Eye (tissue), 1 donor: ENCODE measurements at places on chromosomes 5 and 9.

GRCh38 chr9:97518909-97519307 lies 17.4 kb downstream of the TMOD1 start:
- no peak for DNase-seq

DNA sequence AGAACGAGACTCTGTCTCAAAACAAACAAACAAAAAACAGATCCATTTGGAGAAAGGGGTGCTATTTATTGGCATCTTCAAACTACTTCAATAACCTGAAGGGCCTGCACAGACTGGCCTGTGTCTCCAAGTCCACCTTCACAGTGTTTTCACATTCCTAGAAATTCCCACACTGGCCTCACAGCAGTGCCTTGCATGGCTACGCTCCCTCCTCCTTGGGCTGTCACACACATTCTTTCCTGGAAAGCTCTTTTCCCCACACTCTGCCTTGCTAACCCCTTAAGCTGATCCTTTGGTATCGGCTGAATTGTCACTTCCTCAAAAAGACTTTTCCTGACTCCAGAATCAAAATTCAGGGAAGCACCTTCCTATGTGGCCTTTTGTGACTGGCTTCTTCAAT lies 19.8 kb downstream of the FAM151B start:
- DNase-seq: no peak

DNA sequence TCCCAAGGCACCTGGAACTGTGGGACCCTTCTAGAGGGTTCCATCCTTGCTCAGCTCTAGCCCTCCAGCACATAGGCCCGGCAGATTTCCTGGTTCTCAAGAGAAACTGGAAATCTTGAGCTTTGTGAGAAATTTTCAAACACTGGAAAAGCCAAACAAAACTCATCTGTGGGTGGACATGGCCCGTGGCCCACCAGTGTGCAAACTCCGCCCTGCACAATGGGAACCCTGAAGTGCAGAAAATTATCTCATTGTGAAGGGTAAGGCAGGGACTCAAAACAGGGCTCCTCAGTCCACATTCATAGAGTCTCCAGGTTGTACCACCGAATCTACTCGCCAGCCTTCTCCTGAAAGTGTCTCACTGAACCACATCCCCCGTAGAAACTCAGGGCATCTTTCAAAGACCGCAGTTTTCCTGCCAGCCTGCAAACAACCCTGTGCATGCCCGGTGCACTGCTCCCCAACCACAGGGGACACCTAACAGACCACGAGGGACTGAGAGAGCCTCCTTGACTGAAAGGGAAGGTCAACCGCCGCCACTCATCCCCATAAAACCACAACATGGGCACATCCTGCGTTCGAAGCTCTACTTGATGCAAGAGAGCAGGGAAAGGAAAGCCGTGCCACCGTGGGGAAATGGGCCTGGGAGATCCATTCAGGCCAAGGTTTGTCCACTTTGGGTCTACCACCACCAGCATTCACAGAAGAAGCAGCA lies 18.1 kb downstream of the ADAMTS2 start:
- DNase-seq: no peak

DNA sequence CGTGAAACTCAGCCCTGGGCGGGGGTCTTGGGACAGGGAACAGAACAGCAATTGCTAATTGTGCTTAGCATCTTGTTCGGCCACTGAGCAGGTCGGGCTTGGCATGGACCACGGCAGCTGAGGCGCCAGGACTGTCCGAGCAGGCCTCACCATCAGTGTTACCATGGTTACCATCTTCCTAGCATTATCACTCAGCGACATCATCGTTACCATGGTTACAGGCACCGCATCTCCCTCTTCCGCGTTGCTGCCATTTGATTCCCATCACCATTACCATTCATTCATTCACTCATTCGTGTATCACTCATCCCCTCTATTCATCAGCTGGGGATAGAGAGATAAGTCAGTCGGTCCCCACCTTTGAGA lies 81.0 kb upstream of the ZBTB43 start:
- DNase-seq: peak; percentile 81

GRCh38 chr5:173011566-173011965 lies 28.0 kb downstream of the ATP6V0E1 start:
- no peak for DNase-seq

GRCh38 chr9:129318121-129319075 lies 140.3 kb upstream of the IER5L start:
- peak; percentile 29 for DNase-seq

DNA sequence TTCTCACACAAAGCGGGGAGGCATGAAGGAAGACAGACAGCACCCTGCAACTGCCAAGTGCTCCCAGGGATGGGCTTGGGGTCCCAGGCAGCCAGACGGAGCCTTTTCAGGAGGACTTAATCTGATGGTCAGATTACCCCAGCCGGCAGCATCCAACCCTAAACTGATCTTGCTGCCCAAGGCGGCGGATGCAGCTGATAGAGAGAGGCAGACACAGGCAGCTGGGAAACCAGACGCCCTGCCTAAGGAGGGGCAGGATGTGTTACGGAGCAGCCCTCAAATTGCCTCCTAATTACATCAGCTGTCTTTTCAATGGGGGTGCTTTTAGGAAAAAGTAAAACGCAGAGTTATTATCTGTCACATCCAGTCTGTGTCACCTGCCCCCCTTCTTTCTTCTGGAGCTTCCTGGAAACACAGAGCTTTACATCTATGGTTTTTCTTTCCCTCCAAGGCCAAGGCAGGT lies 190.9 kb upstream of the PANK3 start:
- peak; percentile 80 for DNase-seq

GRCh38 chr9:8186560-8186959 lies 387.0 kb upstream of the DMAC1 start:
- DNase-seq: no peak

GRCh38 chr5:127940854-127941253 lies 142.7 kb upstream of the SLC12A2 start:
- no peak for DNase-seq

DNA sequence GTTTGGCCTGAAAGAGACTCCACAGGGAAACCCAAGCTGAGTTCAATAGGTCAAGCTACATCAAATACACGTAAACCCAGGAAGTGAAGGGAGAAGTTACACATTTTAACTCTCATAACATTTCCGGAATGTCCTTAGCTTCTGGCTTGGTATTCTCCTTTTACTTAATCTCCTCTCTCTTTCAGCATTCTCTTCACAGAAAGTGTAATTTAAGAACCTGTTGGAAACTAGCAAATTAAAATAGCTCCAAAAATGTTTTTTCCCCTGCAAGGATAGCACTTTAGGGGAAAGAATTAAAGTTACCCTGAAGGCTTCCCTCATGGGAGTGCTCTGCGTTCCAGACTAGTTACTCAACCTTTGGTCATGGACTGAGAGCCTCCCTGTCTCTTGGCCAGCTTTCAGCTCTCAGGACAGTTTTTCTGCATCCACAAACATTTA lies 292.7 kb upstream of the TARS1 start:
- peak; percentile 7 for DNase-seq

GRCh38 chr9:68705531-68706362 lies 707 bp downstream of the PIP5K1B start:
- peak; percentile 90 for DNase-seq

DNA sequence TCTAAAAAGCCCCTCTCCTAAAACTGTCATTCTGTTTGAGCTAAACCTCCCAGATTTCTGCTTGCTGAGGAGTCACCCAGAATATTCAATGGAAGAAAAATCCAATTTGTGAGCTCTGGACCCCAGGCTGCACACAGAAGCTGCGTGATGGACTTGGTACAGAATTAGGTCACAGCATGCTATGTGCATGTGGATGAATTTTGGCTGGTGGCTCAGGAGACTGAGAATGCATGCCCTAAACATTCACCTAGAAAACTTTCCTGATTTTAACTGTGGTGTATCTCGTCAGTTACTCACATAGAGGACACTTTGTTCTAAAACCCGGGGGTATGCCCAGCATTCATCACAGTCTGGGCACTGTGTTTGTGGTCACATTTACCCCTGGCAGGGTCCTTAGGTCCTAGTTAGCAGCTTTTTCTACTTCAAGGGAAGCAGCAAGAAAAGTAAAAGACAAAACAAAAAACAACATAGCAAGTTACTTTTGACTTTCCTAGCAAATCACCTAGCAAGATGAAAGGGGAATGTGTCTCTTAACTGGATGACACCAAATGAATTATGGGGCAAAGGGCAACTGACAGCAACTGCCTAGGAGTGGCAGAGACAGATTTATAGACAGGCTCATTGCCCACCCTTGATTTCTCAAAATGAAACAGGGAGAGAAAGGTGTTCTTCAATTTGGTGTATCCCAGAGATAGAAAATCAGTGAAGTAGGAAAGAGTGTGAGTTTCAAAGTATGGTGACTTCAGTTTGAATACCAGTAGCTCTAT lies 8.3 kb upstream of the SHROOM1 start:
- peak; percentile 49 for DNase-seq

DNA sequence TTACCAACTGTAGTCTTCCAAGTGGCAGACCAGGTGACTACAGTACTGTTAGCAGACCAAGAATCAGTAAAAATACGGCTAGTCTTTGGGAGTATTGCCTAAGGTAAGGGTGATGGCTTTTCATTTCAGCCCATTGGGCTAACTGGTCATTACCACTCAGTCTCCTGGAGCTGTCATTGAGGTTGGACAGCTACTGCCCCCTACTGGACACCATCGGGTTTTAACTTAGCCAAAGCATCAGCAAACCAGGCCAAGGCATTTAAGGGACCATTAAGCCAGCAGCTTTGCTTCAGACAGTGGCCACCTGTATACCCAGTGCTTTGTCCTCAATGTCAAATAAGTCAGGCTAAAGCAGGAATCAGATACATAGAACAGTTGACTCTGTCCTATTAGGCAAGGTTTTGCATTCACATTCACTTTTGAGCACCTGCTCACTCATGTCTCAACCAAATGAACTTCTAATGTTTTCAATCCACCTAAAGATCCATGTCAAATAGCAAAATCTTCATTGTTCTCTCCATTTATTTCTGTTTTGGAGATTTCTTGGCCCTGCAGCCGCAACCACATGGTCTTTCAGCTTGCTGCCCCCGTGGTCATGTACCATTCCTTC lies 117.2 kb downstream of the INVS start:
- peak; percentile 52 for DNase-seq

DNA sequence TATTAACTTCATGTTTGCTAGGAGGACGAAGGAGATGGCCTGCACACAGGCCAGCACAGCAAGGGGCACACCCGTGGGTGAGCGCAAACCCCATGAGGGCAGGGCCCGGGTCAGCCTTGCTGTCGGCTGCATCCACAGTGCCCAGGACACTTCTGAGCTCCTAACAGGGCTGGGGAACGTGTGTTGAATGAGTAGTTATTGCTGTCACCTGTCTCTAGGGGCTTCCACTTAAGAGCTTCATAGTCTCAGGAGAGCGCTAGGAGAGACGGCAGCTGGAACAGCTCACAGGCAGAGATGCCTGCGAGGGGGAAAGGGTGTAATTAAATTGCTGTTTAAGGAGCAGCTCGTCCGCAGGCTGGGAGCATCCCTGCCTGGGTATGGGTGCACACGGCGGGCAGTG lies 91.4 kb upstream of the NEURL1B start:
- DNase-seq: no peak

- DNase-seq: peak; percentile 75
Measured at GRCh38 chr9:135098400-135099105, 11.1 kb downstream of the OLFM1 start.

GRCh38 chr9:134869554-134870300 lies 10.9 kb upstream of the FCN2 start:
- DNase-seq: no peak

- DNase-seq: no peak
Measured at GRCh38 chr9:2174911-2175310, 159.8 kb downstream of the SMARCA2 start.

GRCh38 chr5:7462758-7463157 lies 66.8 kb downstream of the ADCY2 start:
- no peak for DNase-seq

GRCh38 chr5:164435576-164435975 lies 930.2 kb downstream of the MAT2B start:
- DNase-seq: no peak

DNA sequence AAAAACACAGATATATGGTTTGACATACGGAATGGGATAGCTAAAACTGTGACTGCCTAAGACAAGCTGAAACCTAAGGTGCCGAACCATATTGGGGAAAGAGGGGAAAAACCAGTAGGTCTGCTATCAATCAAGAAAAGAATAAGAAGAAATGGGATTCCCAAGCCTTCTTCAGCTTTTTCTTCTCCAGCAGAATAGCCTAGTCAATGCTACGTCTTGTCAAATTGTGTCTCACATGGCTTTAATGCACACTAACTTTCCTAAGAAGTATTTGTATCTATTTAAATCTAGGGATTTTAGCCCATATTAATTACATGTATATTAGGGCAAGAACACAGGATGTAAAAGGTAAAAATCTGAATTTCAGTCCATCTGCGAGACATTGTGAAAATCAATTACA lies 797 bp upstream of the FBXO38 start:
- no peak for DNase-seq

- peak; percentile 81 for DNase-seq
Measured at GRCh38 chr9:137919649-137920141, 42.1 kb downstream of the CACNA1B start.

- no peak for DNase-seq
Measured at GRCh38 chr9:17963498-17963897, 384.6 kb downstream of the SH3GL2 start.

DNA sequence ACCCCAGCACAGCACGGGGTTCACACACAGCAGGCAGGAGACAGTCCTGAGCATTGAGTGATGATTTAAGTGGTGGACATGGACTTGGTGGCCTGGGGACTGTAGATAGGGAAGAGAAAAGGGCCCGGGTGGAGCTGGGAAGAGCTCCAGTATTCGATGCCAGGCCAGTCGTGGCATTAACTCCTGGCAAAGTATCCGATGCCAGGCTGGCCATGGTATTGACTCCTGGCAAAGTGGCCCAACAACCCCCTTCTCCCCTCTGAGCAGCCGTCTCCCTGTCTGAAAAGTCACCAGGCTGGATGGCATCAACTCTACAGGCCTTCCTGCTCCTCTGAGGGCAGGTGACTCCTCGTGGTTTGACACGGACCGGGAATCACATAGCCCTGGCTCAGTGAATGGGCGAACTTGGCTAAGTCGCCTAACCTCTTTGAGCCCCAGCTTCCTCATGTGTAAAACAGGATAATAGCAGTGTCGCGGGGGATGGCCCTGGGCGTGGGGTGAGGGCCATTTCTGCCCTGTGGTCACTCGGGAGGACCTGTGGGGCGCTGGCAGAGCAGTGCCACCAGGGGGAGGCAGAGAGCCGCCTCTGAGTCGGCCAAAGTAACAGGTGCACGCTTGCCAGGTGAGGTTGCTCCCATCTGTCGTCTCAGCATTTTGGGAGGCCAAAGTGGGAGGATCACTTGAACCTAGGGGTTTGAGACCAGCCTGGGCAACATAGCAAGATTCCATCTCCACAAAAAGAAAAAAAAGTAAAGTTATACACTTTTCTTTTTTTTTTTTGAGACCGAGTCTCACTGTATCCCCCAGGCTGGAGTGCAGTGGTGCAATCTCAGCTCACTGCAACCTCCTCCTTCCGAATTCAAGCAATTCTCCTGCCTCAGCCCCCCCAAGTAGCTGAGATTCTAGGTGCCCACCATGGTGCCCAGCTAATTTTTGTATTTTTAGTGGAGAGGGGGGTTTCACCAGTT lies 5.7 kb upstream of the SEC16A start:
- peak; percentile 81 for DNase-seq

DNA sequence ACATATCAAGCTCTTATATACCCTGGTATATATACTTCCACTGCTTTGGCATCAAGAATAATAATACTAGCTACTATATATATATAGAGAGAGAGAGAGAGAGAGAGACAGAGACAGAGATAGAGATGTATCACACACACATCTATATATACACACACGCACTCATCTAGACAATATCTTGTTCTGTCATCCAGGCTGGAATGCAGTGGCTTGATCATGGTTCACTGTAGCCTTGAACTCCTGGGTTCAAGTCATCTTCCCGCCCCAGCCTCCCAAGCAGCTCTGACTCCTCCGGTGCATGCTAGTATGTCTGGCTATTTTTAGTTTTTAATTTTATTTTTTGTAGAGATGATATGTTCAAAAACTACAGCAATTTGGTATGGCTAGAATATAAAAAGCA lies 22.5 kb downstream of the ANKHD1 start:
- no peak for DNase-seq

- peak; percentile 69 for DNase-seq
Measured at GRCh38 chr9:136171009-136171800, 33.7 kb downstream of the LHX3 start.
